Fibroblast of skin of back (primary cell): ENCODE measurements at places on chromosomes 2 and 18.

DNA sequence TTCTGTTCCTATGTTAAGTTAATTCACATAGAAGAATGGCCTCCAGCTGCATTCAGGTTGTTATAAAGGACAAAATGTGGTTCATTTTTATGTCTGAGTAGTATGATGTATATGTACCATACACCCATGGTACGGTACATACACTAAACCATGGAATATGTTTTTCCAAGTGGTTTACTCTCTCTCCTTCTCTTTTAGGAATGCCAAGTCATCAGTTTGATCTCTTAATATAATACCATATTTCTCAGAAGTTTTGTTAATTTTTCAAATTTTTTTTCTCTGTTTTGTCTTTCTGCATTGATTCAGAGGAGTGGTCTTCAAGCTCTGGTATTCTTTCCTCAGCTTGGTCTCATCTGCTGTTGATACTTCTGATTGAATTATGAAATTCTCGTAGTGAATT, 230.9 kb downstream of the DSEL start:
- no peak for DNase-seq

- no peak for DNase-seq
Observed at GRCh38 chr2:111898703-111899514, 502 bp downstream of the MERTK start.

DNA sequence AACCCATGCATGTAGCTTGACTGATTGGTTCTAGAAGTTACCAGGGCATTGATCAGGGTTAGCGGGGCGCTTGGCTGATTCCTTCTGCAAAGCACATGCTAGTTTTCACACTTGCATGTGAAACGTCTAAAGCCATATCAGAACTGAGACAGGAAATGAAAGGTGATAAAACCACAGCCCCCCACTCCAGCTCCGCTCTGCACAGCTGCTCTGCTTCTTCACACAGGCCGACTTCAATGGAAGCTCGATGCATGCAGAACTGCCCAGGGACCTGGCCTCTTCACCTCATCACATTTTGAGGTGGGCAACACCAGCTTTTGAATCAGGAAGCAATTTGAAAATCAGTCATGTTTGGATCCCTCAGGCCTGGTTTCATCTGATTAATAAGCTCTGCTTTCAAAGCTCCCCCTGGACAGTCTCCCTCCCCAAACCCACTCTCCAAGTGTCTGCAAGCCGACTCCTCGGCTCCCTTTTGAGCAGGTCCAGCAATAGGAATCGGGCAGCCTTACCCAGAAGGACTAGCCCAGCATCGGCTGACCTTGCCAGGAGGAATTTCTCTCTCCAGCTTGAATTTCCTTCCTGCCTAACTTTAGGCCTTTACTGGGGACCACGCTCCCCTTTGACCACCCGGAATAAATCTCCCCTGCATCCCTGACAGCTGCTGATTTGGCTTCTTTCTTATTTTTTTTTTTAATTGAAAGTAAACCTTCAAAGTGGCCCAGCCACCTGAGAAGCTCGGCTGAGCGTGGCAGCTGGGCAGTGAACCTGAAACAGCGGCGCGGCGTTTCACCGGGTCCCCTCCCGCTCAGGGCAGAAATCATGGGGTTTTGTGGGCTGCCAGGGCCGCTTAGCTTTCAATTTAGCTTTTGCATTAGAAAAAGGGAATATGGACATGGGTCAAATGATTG, 31.7 kb downstream of the HRH4 start:
- DNase-seq: no peak

GRCh38 chr2:117979911-117980701, 33.8 kb downstream of the CCDC93 start:
- peak; percentile 84 for DNase-seq

DNA sequence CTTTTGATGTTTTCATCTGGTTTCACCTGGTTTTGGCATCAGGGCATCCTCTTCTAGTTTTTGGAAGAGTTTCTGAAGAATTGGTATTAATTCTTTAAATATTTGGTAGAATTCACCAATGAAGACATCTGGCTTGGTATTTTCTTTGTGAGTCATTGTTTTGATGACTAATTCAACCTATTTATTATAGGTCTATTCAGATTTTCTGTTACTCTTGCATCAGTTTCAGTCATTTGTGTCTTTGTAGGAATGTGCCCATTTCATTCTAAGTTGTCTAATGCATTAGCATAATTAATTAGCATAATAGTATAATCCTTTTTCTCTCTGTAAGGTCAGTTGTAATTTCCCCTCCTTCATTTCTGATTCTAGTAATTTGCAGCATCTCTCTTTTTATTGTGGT, 8.0 kb downstream of the GNLY start:
- DNase-seq: peak; percentile 81

GRCh38 chr2:33022989-33023727, 76.4 kb downstream of the LTBP1 start:
- peak; percentile 94 for DNase-seq

DNA sequence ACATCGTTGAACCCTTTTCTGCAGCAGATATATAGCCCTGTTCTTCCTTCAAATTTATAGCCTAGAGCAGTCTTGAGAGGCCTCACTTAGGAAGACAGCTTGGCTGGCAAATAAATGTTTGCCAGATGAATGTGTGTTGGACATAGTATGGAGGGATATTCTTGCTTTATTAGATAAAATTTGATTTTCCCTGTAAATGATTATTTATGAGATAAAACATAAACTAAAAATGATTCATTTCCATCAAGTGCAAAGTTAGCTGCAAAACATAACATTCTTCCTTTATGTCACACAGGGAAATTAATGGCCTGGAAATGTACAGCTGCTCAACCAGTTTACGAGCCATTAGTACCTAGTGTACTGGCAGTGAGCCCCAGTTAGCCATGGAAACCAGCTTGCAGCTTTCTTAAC, 82.5 kb downstream of the LIMS1 start:
- DNase-seq: no peak

GRCh38 chr2:10256031-10256514, 46.6 kb upstream of the HPCAL1 start:
- DNase-seq: no peak

GRCh38 chr2:182426082-182426917, 536 bp downstream of the PDE1A start:
- DNase-seq: no peak

DNA sequence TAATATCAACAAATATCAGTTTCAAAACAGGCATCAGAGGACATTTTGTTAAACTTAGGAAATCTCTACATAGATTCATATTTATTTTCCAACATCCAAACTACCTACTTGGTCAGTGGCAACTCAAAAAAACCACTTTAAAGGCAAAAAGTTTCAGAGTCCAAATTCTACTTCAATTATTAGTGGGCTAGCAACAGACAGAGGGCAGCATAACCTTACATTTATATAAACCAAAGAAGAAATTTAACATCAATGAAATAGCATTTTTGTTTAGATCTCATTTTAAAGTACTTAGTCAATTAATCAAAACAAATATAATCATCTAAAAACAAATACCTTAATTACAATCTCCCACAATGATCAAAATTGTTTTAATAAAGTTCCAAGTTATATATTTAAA, 33.3 kb downstream of the RTTN start:
- no peak for DNase-seq

DNA sequence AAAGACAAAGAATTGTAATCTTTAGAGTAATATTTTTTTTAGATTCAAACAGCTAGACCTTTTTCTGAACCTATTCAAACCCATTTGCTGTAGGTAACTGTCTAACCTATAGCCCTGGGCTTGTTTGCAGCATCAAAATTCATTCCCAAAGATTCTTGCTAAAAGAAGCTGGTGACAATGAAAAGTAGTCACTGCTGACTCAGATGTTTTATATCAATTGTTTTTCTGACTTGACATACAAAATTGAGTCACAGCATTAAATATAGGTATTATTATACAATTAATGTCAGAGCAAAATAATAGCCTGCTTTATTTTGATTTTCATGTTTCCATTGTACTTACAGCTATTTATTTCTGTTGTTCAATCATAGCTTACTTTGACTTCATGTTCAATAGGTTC, 320.3 kb upstream of the NRP2 start:
- no peak for DNase-seq

DNA sequence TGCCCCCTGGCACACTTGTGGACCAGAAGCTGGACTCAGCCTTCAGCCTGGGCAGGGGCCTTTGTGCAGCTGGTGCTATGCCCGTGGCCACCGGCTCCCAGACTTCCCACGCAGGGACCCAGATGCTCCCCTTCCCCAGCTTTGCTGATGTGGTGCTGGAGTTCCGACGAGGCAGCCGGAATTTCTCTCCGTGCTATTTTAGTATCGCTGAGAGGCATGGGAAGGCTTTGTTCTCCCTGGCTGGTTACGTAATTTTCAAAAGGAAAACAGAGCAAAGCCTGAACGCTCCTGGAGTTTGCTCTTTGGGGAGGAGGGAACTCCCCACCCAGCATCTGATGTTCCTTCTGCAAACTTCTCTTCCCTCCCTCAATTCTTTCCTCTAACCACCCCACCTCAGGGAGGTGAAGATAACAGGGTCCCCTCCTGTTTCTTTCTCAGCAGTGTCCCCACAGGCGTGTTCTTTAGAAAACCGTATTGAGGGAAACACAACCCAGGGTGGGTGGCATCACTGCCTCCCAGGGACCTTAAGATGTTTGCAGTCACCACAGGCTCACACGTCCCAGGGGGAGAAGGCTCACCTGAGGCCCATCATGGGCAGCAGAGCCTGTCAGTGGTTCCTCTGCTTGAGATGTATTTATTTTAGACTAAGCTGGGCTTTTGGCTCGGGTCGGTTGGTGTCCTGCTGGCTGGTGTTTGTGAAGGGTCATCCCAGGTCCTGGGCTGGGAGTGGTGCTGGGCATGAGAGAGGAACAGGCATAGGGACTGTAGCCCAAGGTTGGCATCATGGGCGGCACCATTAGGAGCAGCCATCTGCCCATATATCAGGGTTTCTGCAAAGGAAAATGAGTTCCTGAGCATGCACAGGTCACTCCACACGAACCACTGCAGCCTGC, 95.0 kb downstream of the MAPK4 start:
- DNase-seq: no peak

- DNase-seq: peak; percentile 45
Observed at GRCh38 chr18:24176727-24177416, 38.0 kb downstream of the CABYR start.
